ENCODE measurements at places on chromosomes 1 and 21.
A peak's percentile ranks its signal among the peaks of the same experiment; 100 is the strongest.

- DNase-seq: no peak
Observed at GRCh38 chr21:39666681-39667315, 54.1 kb downstream of the B3GALT5 start.

- DNase-seq: no peak
Observed at GRCh38 chr1:14140831-14141401, 440.9 kb downstream of the PRDM2 start.

DNA sequence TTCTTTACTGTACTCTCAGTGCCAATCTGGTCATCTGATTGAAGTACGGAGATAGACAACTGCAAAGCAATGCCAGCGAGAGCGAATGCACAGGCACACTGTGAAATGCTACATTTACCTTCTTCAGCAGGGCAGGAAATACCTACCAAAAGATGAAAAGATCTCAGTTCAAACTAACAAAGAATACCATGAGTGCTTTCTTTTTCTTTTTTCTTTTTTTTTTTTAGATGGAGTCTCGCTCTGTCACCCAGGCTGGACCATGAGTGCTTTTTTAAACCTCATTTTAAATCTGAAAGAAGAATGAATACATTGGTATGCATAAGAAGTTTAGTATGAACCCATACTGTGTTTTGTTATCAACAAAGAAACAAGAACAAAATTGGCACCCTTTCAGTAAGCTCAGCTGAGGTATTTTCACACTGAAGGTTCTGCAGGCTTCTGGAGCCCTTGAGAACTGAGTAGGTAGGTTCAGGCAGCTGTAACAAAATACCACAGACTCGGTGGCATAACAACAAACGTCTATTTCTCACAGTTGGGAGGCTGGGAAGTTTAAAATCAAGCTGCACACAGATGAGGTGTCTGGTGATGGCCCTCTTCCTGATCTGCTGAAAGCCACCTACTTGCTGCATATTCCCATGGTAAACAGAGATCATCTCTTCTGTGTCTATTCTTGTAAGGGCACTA, 1.7 kb upstream of the CHI3L2 start:
- DNase-seq: no peak

GRCh38 chr21:37915497-37915911, 753 bp downstream of the KCNJ6 start:
- no peak for DNase-seq

- no peak for DNase-seq
Observed at GRCh38 chr1:246291127-246291526, 216.0 kb downstream of the SMYD3 start.

DNA sequence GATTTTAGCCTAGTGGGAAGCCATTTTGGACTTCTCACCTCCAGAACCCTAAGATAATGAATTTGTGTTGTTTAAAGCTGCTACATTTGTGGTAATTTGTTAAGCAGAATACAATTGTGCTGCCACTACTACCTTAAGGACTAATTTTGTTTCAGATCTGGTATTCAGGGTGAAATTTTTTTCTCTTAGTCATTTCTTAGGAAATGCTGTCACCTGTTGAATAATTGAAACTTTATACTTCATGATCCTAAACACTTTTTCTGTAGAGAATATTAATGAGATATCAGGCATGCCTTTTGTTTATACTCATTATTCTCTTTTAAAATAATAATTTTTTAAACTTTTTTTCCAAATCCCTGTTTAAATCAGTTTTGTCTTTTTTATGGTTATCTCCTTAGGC, 246.8 kb downstream of the TGFB2 start:
- no peak for DNase-seq

DNA sequence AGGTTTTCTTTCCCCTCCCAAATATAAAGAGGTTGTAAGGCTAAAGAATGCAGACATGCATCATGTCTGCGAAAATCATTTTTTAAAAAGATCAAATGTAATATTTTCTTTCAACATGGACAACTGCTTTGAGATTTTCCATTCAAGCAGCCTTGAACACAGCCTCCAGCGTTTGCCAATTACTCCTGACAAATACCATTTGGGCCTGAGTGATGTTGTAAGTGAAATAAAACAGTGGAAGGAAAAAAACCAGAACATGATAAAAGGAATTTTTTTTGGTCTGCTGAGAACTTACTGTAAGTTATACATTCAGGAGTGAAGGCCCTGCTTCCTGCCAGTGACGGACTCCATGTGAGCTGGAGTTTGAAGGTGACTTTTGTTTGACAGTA, 37.2 kb downstream of the SETD4 start:
- no peak for DNase-seq

- DNase-seq: peak; percentile 36
Observed at GRCh38 chr1:4655674-4656532, 1.5 kb downstream of the AJAP1 start.

DNA sequence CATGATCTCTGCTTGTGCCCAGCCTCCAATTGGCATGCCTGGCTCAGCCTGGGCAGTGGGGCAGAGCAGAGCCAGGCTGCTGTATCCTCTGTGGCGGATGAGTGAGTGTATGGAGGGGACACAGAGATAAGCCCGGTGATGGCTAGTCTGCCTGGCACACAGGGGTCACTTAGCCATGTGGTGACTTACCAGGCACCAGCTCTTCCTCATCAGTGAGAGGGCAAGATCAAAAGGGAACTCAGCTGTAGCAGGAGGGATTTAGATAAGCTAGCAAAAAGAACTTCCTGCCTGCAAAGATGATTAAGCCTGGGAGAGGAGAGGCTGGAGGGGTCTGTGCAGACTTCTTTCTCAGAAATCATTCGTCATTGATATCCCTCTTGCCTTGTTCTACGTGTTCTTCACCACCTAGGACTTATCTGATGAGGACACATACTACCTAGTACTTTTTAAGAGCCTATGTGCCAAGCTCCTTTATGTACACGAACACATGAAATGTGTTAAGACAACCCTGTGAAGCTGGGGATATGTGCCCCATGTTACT, 7.9 kb downstream of the KIF21B start:
- no peak for DNase-seq

DNA sequence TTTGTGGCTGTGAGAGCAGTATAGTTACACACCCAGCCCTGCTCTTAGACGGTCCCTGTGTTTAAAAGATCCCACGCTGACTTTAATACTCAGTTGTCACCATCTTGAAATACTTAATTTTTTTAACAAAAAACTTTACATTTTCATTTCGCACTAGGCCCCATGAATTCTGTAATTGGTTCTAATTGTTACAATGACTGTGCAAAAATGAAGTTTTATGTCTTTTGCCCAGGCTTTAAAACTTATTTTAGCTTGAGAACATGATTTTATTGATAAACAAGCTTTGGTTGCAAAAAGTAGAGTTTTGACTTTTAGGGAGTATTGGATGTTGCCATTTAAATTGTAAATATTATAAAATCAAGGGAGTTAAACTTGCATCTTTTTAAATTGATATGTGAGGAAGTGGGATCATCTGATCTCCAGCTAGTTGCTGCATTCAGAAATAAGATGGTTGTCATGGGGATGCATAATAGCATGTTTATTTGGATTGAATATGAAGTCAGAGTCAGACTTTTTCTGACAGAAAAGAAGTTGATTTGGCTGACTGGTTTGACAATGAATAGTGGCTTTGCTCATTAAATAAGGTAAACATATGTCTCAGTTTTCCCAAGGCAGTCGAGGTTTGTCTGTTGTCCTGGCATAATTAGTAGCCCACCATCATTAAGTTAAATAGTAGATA, 23.0 kb upstream of the CRP start:
- no peak for DNase-seq

GRCh38 chr1:167695147-167695546, 26.6 kb upstream of the MPZL1 start:
- no peak for DNase-seq

GRCh38 chr1:232145768-232146167, 484.2 kb downstream of the SIPA1L2 start:
- no peak for DNase-seq

Measured in 8988T (cell line).